ENCODE measurements at places on chromosomes 12 and 14.
A peak's percentile ranks its signal among the peaks of the same experiment; 100 is the strongest.

GRCh38 chr14:41222581-41222980 lies 384.1 kb upstream of the LRFN5 start:
- no peaks in the 10 kb centered on the region for H3K4me1 ChIP-seq
- H3K27me3 ChIP-seq: no peaks in the 10 kb centered on the region
- H3K4me3 ChIP-seq: no peak overlapping the region

GRCh38 chr12:69935651-69936100 lies 110.6 kb downstream of the MYRFL start:
- no peaks in the 10 kb centered on the region for H3K36me3 ChIP-seq
- DNase-seq: no peak
- no peaks in the 10 kb centered on the region for H3K4me1 ChIP-seq
- H3K4me3 ChIP-seq: no peak overlapping the region
- H3K27ac ChIP-seq: no peak overlapping the region

GRCh38 chr14:102063808-102064429 lies 22.9 kb downstream of the HSP90AA1 start:
- H3K27me3 ChIP-seq: no peaks in the 10 kb centered on the region
- no peaks in the 10 kb centered on the region for H3K36me3 ChIP-seq
- H3K4me1 ChIP-seq: no peaks in the 10 kb centered on the region
- H3K4me3 ChIP-seq: no peak overlapping the region
- no peak for DNase-seq

GRCh38 chr12:121102307-121102706 lies 30.4 kb upstream of the P2RX7 start:
- no peak overlapping the region for H3K4me3 ChIP-seq
- DNase-seq: no peak
- H3K4me1 ChIP-seq: no peaks in the 10 kb centered on the region
- H3K27ac ChIP-seq: no peak overlapping the region
- H3K36me3 ChIP-seq: no peaks in the 10 kb centered on the region

GRCh38 chr12:48000878-48001504 lies 3.3 kb downstream of the COL2A1 start:
- H3K27ac ChIP-seq: no peak overlapping the region
- H3K27me3 ChIP-seq: peaks cover 85% of the 10 kb centered on the region
- peak; percentile 50 for DNase-seq
- H3K36me3 ChIP-seq: no peaks in the 10 kb centered on the region
- H3K4me3 ChIP-seq: peak overlapping the region; percentile 61

DNA sequence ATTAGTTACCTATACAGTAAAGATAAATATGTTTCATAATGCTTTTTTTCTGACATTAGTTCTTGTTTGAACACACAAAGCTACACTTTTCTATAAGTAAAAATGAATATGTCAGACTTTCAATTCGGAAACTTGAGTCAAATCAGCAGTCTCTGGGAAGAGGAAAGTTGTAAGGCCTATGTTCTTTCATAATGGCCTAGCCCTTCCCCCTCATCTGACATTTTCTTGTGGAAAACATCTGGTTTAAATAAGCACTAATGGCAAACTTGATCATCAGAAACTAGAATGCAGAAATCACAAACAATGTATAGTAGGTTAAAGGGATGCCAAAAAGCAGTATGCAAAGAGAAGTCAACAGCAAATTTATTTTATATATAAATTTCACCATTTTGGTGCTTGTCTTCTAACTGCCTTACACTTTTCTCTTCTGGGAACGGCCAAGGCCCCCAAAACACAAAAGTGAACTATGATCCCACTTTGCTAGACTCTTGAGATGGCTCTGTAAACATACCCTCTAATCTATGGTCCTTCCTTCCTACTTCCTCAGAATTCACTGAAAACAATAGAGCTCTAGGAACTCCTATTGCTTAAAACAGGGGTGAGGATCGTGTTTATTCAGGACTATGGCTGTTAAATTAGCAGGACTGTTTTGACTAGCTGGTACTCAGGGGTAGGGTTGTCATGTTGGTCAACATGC lies 444.1 kb downstream of the RAD51B start:
- H3K4me1 ChIP-seq: no peaks in the 10 kb centered on the region
- H3K4me3 ChIP-seq: no peak overlapping the region
- no peak for DNase-seq
- no peak overlapping the region for H3K27ac ChIP-seq

DNA sequence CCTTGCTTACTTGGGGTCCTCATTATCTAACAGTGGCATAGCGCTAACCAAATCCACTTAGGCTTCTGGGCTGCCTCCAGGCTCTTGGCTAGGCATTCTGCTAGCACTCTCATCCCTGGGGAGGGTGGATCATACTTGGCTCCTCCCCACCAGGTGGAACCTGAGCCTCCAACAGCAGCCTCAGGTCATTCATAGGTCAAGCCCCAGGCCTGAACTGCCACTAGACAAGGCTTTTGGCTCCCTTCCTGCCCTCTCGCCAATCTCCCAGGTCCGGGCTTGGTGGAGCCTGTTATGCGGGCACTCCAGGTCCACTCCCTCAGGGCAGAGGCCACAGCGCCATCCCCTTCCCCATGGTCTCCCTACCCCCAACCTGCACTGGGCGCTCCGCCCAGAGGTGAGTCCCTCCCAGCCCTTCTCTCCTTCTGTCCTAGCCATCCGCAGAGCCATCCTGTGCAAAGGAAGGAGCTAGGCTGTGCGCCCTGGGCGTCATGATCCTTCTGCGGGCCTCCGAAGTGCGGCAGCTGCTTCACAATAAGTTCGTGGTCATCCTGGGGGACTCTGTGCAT lies 154.9 kb upstream of the AMIGO2 start:
- no peak for DNase-seq
- H3K36me3 ChIP-seq: no peaks in the 10 kb centered on the region

DNA sequence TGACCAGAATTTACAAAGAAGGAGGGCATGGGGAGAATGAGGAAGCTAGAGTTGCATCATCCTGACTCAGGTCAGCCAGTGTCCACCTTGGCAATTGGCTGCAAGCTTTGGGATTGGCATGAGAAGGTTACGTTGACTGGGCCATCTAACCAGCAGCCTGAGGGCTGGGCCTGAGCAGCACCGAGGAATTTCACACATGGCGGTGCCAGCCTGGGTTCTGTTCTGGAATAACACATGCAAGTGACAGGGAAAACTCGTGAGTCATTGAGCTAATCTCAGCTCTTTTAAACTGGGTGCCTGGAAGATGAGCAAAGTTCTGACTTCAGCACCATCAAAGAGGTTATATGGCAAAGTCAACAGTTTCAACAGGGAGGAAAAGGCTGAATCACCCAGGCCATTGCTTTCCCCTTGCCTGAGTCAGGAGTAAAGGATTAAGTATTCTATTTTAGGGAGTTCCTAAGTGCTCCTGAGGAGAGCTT lies 543.2 kb upstream of the TBX3 start:
- H3K27ac ChIP-seq: peak overlapping the region; percentile 18
- H3K27me3 ChIP-seq: no peaks in the 10 kb centered on the region
- H3K4me1 ChIP-seq: peaks cover 20% of the 10 kb centered on the region
- no peak overlapping the region for H3K4me3 ChIP-seq
- DNase-seq: peak; percentile 68
- no peaks in the 10 kb centered on the region for H3K36me3 ChIP-seq

- H3K27me3 ChIP-seq: peaks cover 11% of the 10 kb centered on the region
- DNase-seq: peak; percentile 23
- no peak overlapping the region for H3K4me3 ChIP-seq
These were observed 65.0 kb downstream of the PITPNM2 start for GRCh38 chr12:123085730-123086487.

DNA sequence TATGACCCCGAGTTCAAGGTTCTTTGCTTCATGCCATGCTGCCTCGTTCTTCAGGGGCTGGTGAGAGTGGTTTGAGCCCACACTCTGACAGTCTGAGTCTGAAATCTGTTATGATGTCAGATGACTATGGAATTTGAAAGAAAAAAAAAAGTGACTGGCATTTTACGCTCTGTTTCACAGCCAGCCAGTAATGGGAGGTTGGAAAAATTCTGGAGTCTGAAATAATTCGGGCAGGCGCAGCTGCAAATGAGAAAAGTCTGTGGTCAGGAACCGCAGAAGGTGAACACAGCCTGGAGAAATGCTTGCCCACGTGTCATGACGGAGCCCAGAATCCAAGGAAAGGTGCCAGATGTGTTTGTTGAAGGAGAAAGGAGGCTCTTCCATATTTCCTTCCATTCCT lies 269.8 kb upstream of the PWP1 start:
- H3K4me3 ChIP-seq: no peak overlapping the region
- peak overlapping the region; percentile 79 for H3K27ac ChIP-seq
- peak; percentile 93 for DNase-seq
- H3K4me1 ChIP-seq: peaks cover 29% of the 10 kb centered on the region

DNA sequence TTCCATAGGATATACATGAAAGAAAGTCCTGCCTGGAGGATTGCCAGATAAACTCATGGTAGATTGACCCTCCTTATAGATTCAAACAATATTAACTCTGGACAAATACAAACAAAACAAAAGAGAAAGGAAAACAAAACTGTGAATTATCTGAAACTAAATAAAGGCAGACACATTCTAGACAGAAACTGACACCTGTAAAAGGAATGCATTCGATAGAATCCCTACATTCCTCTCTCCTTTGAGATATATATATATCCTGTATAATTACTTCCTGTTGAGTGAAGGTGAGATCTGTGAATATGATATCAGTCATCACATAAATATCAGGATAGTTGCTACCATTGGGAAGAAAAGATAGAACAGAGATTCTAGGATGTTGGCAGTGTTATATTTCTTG lies 948.4 kb upstream of the ATXN7L3B start:
- H3K27ac ChIP-seq: no peak overlapping the region
- H3K36me3 ChIP-seq: no peaks in the 10 kb centered on the region
- DNase-seq: no peak
- H3K27me3 ChIP-seq: no peaks in the 10 kb centered on the region

GRCh38 chr14:34012978-34013720 lies 62.3 kb upstream of the EGLN3 start:
- no peak for DNase-seq
- no peaks in the 10 kb centered on the region for H3K4me1 ChIP-seq
- peaks cover 3% of the 10 kb centered on the region for H3K27me3 ChIP-seq

- peaks cover 7% of the 10 kb centered on the region for H3K4me1 ChIP-seq
- H3K27me3 ChIP-seq: no peaks in the 10 kb centered on the region
- DNase-seq: peak; percentile 38
- no peaks in the 10 kb centered on the region for H3K36me3 ChIP-seq
- no peak overlapping the region for H3K27ac ChIP-seq
These were observed 34.7 kb downstream of the MIA2 start for GRCh38 chr14:39268393-39268792.

- H3K4me3 ChIP-seq: no peak overlapping the region
- peaks cover 6% of the 10 kb centered on the region for H3K4me1 ChIP-seq
- H3K36me3 ChIP-seq: no peaks in the 10 kb centered on the region
- H3K27me3 ChIP-seq: no peaks in the 10 kb centered on the region
- no peak for DNase-seq
These were observed 30.3 kb downstream of the DIO3 start for GRCh38 chr14:101591582-101591981.

GRCh38 chr12:30939234-30939633 lies 12.7 kb downstream of the TSPAN11 start:
- H3K36me3 ChIP-seq: no peaks in the 10 kb centered on the region
- H3K4me1 ChIP-seq: no peaks in the 10 kb centered on the region
- H3K4me3 ChIP-seq: no peak overlapping the region
- H3K27ac ChIP-seq: no peak overlapping the region
- DNase-seq: no peak

GRCh38 chr12:51471111-51471864 lies 46.7 kb downstream of the SLC4A8 start:
- no peak overlapping the region for H3K4me3 ChIP-seq
- H3K27me3 ChIP-seq: no peaks in the 10 kb centered on the region
- no peaks in the 10 kb centered on the region for H3K36me3 ChIP-seq
- DNase-seq: no peak
- H3K27ac ChIP-seq: no peak overlapping the region

- no peaks in the 10 kb centered on the region for H3K4me1 ChIP-seq
- H3K4me3 ChIP-seq: no peak overlapping the region
- no peak for DNase-seq
- no peaks in the 10 kb centered on the region for H3K27me3 ChIP-seq
- no peaks in the 10 kb centered on the region for H3K36me3 ChIP-seq
These were observed 786.2 kb upstream of the FBXO33 start for GRCh38 chr14:40218282-40218941.

DNA sequence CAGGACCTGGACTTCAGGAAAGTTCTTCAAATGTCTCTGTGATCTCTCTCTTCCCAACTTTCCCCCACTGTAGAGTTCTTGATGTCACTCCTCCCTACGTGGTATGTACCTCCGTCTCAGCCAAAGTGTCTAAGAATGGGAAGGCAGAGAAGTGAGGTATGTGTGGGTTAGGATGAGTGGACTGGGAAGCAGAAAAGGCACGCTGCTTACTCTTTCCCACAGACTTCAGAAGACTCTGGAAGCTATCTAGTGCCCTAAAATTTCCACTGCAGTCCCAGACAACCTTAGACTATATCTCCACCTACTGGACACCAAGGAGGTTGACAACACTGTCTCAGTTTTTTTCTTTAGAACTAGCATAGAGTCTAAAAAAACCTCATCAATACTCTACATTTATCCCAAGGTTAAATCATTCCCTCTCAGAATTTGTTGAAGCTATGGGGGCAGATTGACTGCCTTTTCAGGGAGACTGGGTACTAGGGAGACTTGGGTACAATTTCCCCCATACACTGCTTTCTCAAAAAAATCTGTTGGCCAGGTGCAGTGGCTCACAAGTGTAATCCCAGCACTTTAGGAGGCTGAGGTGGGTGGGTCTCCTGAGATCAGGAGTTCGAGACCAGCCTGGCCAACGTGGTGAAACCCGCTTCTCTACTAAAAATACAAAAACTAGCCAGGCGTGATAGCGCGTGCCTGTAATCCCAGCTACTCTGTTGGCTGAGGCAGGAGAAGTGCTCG lies 20.6 kb upstream of the ITGA5 start:
- H3K27ac ChIP-seq: no peak overlapping the region
- peaks cover 2% of the 10 kb centered on the region for H3K4me1 ChIP-seq
- H3K36me3 ChIP-seq: no peaks in the 10 kb centered on the region
- DNase-seq: peak; percentile 76
- H3K27me3 ChIP-seq: peaks cover 18% of the 10 kb centered on the region

DNA sequence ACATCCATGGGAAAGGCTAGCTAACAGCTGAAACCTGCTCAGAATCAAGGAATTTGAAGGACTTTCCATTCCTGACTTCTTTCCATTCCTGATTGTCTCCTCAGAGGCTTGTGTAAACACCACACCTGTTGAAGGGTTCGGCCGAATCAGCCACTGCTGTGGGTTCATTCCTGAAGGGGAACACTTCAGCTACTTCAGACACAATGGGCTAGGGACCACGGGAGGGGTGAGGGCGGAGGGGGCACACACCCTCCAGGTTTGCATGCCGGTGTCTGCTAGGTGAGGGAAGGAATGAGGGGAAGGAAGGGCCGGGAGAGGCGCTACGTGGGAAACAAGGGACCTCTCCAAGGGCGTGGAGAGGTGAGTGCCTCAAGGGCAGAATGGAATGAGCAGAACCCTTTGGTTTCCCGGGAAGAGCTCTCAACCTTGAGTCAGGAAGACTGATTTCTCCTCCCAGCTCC lies 1.3 kb downstream of the GPRC5A start:
- peaks cover 22% of the 10 kb centered on the region for H3K4me1 ChIP-seq
- H3K27me3 ChIP-seq: no peaks in the 10 kb centered on the region

- no peak overlapping the region for H3K4me3 ChIP-seq
- no peak for DNase-seq
- H3K36me3 ChIP-seq: no peaks in the 10 kb centered on the region
- no peak overlapping the region for H3K27ac ChIP-seq
These were observed 1.8 kb downstream of the PITPNM2 start for GRCh38 chr12:123149088-123149487.

GRCh38 chr12:24469089-24469488 lies 479.8 kb downstream of the BCAT1 start:
- no peak for DNase-seq
- H3K27me3 ChIP-seq: no peaks in the 10 kb centered on the region
- no peak overlapping the region for H3K4me3 ChIP-seq
- H3K36me3 ChIP-seq: no peaks in the 10 kb centered on the region

Data from astrocyte (in vitro differentiated cells and primary cell).